SJSA1 (cell line): ENCODE measurements at places on chromosomes 16 and 17.

DNA sequence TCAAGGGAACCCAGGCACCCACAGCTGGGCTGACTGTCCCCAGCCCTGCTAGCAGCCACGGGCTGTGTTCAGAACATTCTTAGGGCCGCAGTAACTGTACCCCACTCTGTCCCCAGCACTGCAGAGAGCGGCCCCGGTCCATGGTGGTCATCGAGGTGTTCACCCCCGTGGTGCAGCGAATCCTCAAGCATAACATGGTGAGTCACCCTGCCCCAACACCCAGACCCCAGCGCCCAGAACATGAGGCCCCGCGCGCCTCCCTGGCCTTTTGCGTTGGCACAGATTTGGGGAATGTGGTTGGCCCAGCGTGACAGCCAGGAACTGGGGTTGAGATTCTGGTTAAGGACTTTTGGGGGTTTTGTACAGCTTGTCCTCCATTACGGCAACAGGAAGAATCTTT, 114.9 kb upstream of the PLCG2 start:
- DNase-seq: no peak

DNA sequence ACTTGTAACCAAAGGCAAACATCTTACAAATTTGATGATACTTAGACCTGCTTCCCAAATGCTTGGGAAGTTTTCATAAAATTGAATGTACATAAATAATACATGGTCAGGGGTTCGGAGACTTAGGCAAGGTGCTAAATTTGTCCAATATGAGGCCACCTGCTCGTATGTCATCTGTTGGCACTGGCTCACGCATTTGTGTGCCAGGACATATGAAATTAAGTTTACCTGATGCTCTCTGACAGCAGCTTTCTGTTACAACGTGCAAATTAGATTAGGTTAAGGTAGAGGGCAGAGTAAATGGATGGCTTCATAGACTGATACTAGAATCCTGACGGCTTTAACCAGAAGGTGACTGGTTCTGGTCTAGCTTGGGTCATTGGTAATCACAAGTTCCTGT, 970.3 kb upstream of the RBFOX1 start:
- DNase-seq: no peak

- DNase-seq: no peak
These were observed 19.1 kb upstream of the CD79B start for GRCh38 chr17:63950940-63951907.

DNA sequence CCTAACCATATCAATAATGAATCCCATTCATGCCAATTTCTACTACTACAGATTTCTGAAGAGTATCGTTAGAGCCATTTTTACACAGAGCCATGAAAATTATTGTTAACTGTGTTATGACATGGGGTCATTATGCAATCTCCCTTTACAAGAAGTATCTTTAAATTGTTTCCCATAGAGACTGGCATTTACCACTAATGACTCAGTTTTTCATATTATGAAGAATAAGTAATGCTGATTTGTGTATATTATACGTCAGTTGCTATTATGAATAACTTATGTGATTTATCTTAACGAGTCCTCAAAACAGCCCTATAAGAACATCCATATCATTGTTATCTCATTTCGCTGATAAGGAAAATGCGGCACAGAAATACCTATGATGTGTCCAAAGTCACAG, 173.8 kb downstream of the KCNJ2 start:
- no peak for DNase-seq
